ENCODE measurements at places on chromosomes 6 and 20.

DNA sequence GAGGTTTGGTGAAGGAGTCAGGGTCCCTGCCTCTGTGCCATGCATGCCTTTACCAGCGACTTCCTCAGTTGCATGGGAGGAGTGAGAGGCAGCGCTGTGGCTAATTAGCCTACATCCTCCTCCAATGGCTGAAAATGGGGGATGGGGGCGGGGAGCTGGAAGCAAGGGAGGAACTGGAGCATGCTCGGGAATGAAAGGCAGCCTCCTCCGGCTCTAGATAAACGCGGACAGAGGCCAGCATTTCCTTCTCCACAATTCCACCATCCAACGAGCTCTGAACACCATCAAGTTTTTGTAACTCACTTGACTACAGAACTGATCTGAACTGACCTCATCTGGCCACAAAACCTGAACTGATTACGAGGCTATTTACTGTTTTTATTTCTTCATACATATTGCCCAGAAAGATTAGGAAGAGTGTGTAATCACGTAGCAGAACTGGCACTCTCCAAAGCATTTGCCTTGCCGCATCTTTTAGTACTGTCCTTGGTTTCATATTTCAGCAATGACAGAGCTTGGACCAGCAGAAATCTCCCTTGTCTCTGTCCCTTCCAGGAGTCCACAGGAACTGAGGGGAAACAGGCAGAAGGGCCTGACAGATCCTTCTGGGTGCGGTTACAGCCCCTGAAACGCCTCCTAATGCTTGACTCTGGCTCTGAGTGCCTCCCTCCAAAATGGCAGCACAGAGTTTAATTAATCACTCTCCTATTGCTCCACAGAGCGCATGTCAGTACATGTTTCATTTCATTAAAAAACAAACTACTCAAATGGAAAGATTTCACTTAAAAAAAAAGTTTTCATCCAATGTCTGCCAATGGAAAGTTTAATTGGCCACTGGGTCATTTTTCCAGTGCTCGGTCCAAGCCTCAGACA is 58.2 kb upstream of the TRAF3IP2 start:
- DNase-seq: no peak
- H3K36me3 ChIP-seq: peaks cover 13% of the 10 kb centered on the region
- H3K27ac ChIP-seq: no peak overlapping the region

- H3K36me3 ChIP-seq: peaks cover 7% of the 10 kb centered on the region
- H3K27ac ChIP-seq: no peak overlapping the region
- DNase-seq: no peak
- peaks cover 8% of the 10 kb centered on the region for H3K4me1 ChIP-seq
- no peaks in the 10 kb centered on the region for H3K27me3 ChIP-seq
These were observed 20.5 kb downstream of the RSPH9 start for GRCh38 chr6:43665376-43665775.

DNA sequence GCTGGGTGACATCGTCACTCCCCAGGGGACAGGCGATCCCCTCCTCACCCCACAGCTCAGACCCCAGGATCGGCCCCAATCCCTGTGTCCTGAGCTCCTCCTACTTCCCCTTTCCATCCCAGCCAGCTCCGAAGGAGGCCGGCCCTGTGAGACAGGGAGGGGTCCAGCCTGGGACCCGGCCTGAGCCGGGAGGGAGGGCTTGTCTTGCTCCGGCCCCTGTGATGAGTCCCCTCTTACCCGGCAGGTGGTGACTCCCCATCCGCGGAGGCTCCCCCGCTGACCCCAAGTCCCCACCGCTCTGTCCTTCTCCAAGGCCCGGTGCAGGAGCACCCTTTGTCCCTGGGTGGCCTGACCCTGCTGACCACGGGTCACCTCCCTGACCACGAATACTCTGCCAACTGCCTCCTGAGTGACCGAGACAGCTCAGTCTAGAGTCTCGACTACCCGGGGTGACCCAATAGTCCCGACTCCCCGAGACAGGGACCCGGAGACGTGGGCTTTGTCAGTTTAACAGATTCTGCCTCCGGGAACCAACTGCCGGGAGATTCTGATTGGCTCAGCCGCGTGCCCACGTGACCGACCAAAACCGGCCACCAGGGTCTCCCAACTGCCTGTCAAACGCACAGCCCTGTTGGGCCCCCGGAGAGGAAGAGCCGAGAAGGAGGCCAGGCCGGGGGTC is 187.4 kb upstream of the PROKR2 start:
- H3K36me3 ChIP-seq: no peaks in the 10 kb centered on the region
- H3K4me3 ChIP-seq: no peak overlapping the region
- no peaks in the 10 kb centered on the region for H3K4me1 ChIP-seq
- DNase-seq: no peak
- no peaks in the 10 kb centered on the region for H3K27me3 ChIP-seq

- H3K27ac ChIP-seq: peak overlapping the region; percentile 43
- H3K4me1 ChIP-seq: no peaks in the 10 kb centered on the region
- no peak for DNase-seq
- no peaks in the 10 kb centered on the region for H3K27me3 ChIP-seq
These were observed 24.6 kb downstream of the GMEB2 start for GRCh38 chr20:63602321-63602720.

DNA sequence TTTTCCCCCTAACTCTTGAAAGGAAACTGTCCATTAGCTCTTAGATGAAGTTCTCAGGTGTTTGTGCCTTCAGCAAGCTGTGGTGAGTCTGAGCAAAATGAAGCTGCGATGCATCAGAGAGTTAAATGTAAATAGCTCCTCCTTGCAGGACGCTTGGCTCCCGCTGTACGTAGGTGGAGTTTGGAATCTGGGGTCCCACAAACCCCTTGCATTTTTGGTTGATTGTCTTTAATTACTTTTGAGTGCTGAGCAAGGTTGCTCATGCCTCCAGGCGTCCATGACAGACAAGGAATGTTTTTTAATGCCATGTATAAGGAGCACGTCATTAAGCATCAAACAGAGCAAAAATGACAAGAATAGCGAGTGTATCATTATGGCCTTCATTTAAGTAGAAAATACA is 300.5 kb downstream of the TFAP2C start:
- H3K4me1 ChIP-seq: no peaks in the 10 kb centered on the region
- H3K27ac ChIP-seq: no peak overlapping the region
- no peaks in the 10 kb centered on the region for H3K27me3 ChIP-seq
- DNase-seq: no peak

GRCh38 chr6:164086076-164086887 is 671.8 kb downstream of the QKI start:
- H3K4me1 ChIP-seq: no peaks in the 10 kb centered on the region
- H3K27me3 ChIP-seq: no peaks in the 10 kb centered on the region
- H3K36me3 ChIP-seq: no peaks in the 10 kb centered on the region

DNA sequence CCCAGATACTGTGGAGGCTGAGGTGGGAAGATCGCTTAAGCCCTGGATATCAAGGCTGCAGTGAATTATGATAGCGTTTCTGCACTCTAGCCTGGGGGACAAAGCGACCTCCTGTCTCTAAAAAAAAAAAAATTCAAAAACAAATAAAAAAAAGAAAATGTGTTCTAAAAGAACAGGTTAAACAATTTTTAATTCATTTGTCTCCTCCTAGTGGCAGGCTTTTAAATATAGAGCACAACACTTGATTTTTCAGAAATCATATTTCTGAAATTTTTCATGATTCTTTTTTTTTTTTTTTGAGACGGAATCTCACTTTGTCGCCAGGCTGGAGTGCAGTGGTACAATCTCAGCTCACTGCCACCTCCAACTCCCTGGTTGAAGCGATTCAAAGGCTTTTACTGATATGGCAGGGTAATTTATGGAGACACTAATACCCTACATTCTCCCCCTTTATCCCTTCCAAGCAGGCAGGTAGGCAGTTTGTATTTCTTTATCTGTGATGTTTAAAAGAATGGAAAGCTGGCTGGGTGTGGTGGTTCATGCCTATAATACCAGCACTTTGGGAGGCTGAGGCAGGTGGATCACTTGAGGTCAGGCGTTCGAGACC is 8.7 kb upstream of the GTF3C6 start:
- no peaks in the 10 kb centered on the region for H3K4me1 ChIP-seq
- peak; percentile 57 for DNase-seq
- H3K36me3 ChIP-seq: no peaks in the 10 kb centered on the region
- H3K27me3 ChIP-seq: no peaks in the 10 kb centered on the region
- no peak overlapping the region for H3K27ac ChIP-seq
- no peak overlapping the region for H3K4me3 ChIP-seq

DNA sequence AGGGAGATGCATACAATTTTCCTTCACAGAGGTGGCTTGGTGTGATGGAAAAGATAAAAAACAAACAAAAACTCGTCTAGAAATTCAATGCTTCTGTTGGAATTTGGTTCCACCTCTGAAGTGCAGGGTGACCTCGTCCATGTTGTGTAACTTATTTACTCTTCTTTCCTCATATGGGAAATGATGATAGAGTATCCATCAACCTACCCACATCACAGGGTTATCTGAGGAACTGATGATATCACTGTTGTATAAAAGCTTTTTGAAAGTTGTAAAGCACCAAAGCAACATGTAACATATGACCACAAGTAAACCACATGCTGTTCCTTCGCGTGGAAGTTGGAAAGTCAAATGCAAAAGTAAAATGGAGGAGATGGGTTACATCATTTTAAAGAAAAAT is 212.0 kb upstream of the SGK1 start:
- H3K4me1 ChIP-seq: peaks cover 15% of the 10 kb centered on the region
- no peak overlapping the region for H3K27ac ChIP-seq
- H3K27me3 ChIP-seq: no peaks in the 10 kb centered on the region
- peak; percentile 84 for DNase-seq

- H3K27ac ChIP-seq: no peak overlapping the region
- no peak overlapping the region for H3K4me3 ChIP-seq
- H3K27me3 ChIP-seq: no peaks in the 10 kb centered on the region
- no peak for DNase-seq
- H3K36me3 ChIP-seq: no peaks in the 10 kb centered on the region
These were observed 20.1 kb upstream of the RNGTT start for GRCh38 chr6:88983532-88983931.

GRCh38 chr20:10465135-10465534 is 30.0 kb downstream of the SLX4IP start:
- H3K27me3 ChIP-seq: no peaks in the 10 kb centered on the region
- H3K27ac ChIP-seq: no peak overlapping the region
- H3K4me1 ChIP-seq: no peaks in the 10 kb centered on the region
- H3K36me3 ChIP-seq: no peaks in the 10 kb centered on the region

GRCh38 chr6:141734071-141734840 is 398.5 kb upstream of the GJE1 start:
- DNase-seq: no peak
- no peaks in the 10 kb centered on the region for H3K36me3 ChIP-seq
- no peak overlapping the region for H3K4me3 ChIP-seq
- H3K27me3 ChIP-seq: no peaks in the 10 kb centered on the region
- no peak overlapping the region for H3K27ac ChIP-seq

DNA sequence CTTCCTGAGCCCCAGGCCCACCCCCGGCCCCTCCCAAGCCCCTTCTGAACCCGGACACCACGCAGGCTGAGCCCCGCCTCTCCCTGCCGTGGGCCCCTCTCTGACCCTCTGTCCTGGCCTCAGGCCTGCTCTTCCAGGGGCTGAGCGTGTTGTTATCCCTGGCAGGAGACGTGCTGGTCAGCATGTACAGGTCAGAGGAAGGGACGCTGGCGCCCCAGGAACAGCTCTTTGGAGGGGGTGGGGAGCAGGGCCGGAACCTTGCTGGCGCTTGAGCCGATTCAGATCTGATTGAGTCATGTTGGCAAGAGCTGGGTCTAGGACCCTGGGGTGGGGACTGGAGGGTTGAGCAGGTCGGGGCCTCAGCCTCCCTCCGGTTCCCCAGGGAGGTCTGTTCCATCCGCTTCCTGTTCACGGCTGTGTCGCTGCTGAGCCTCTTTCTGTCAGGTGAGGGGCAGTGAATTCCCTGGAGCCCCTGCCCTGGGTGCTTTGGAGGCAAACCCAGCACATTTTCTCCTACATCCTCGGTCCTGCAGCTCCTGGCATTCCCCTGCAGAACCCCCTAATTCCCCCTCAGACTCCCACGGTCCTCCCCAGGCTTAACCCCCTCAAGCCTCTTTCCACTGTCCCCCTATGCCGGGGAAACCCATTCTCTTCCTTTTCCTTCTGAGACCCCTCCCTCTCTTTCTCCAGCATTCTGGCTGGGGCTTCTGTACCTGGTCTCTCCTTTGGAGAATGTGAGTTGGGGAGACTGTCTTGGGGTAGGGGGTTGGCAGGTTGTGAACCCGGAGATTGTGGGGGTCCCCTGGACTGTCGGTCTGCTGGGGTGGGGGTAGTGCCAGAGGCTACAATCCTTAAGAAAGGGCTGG is 2.0 kb downstream of the SPAG4 start:
- H3K27me3 ChIP-seq: no peaks in the 10 kb centered on the region
- H3K27ac ChIP-seq: peak overlapping the region; percentile 11
- H3K4me1 ChIP-seq: peaks cover 28% of the 10 kb centered on the region

DNA sequence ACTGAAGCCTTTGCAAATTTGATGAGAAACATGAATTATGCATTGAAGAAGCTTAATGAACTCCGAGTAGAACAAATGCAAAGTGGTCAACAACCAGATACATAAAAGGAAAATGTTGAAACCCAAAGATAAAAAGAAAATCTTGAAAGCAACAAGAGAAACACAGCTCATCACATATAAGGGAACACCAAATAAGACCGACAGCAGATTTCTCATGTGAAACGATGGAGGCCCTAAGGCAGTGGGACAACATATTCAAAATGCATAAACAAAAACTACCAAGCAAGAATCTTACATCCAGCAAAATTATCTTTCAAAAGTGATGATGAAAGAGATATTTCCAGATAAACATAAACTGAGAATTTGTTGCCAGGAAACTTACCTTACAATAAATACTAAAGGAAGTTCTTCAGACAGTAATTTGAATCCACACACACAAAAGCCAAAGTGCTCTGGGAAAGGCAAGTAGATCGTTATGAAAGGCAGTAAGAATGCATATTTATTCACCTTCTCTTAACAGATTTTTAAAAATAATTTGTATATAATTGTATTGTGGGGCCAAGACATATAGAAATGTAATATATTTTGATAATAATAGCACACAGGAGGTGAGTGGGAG is 22.5 kb downstream of the SLC52A3 start:
- no peaks in the 10 kb centered on the region for H3K4me1 ChIP-seq
- H3K36me3 ChIP-seq: no peaks in the 10 kb centered on the region
- H3K27me3 ChIP-seq: no peaks in the 10 kb centered on the region
- no peak overlapping the region for H3K4me3 ChIP-seq
- no peak overlapping the region for H3K27ac ChIP-seq

DNA sequence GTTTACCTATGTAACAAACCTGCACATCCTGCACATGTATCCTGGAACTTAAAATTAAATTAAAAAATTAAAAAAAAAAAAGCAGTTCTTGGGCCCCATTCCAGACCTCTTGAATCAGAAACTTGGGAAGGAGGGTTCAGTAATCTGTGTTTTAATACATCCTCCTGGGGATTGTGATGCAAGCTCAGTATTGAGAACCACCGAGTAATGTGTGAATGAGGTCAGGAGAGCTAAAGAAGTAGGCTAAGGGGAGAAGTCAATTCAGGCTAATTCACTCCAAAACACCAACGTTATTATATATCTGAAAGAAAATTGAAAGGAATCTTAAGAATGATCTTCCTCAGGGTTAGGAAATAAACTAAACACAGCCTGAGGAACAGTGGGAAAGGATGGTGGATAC is 120.4 kb downstream of the RNF144B start:
- no peaks in the 10 kb centered on the region for H3K36me3 ChIP-seq
- no peak overlapping the region for H3K27ac ChIP-seq
- no peak overlapping the region for H3K4me3 ChIP-seq
- DNase-seq: no peak

Data from naive thymus-derived CD4-positive, alpha-beta T cell (primary cell).